ENCODE measurements at places on chromosomes 6 and 20.

DNA sequence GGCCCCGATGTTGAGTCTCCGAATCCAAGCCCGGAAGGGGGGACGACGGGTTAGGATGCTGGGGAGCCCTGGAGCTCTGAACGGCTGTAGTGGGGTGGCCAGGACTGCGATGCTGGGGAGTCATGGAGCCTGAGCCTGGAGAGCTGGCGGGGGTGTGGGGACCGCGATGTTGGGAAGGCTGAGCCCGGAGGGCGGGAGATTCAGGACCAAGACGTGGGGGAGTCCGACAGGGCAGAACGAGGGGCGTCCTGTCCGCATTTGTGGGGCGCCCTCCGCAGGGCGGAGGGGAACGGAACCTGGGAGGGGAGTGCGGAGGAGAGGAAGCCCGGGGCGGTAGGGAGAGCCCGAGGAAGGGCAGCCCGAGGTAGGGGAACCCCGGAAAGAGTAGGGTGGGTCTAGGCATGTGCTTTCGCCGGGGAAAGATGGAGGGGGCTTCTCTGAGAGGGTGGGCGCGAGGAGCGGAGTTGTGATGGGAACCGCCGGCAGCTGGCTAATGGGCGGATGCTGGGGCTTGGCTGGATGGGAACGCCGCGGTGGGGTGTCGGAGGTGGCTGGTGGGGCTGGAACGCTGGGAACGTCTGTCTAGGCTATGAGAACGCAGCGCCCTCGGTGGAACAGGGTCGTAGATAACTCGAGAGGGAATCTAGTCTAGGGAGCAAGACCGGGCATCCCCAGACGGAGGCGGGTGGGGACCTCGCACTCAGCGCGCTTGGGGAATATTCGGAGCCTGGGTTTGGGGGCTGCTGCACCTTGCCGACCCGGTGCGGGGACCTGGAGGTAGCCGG is 684 bp downstream of the PAQR8 start:
- DNase-seq: peak; percentile 52

- DNase-seq: no peak
Measured at GRCh38 chr6:166492092-166492741, 94.3 kb downstream of the RAMACL start.

DNA sequence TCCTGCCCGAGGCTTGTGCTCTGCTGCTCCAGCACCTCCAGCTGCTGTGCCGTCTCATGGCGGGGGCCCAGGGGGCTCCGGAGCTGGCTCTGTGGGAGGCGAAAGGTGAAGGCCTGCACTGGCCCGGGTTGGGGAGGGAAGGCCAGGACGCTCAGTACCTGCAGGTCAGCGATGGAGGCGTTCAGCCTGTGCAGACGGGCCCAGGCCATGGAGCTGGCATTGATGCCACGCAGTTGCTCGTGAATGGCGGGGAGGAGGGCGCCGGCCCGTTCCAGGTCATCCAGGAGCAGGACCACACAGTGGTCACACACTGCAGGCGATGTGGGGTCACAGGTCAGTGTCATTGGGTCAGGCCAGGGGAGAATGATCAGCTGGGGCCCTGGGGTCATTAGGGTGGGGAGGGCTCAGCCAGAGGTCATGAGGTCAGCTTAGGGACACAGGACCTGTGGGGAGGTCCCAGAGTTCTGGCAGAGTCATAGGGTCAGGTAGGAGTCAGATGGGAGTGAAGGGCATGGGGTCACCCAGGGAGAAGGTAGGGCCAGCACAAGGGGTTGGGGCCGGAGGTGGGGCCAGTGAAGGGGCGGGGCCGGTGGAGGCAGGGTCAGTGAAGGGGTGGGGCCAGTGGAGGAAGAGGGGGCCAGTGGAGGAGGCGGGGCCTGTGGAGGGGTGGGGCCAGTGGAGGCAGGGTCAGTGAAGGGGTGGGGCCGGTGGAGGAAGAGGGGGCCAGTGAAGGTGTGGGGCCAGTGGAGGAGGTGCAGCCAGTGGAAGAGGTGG is 18.0 kb downstream of the ADRM1 start:
- no peak for DNase-seq

DNA sequence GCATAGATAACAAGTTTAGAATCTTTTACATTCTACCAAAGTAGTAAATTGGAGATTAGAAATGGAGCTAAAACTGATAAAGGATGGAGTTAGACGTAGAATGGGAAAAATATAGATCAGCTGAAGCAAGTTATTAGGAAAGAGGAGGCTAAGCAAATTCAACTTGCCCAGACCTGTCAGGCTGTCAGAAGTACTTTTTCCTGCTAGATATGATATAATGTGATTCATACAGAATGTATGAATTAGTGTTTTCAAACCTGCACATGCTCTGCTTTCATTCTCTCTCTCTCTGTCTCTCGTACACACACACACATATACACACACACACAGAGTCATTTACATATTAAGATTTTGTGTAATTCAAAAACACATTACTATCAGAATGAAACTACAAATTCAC is 133.2 kb upstream of the HDGFL1 start:
- DNase-seq: no peak

GRCh38 chr20:37471741-37472235 is 49.3 kb upstream of the NNAT start:
- DNase-seq: no peak

DNA sequence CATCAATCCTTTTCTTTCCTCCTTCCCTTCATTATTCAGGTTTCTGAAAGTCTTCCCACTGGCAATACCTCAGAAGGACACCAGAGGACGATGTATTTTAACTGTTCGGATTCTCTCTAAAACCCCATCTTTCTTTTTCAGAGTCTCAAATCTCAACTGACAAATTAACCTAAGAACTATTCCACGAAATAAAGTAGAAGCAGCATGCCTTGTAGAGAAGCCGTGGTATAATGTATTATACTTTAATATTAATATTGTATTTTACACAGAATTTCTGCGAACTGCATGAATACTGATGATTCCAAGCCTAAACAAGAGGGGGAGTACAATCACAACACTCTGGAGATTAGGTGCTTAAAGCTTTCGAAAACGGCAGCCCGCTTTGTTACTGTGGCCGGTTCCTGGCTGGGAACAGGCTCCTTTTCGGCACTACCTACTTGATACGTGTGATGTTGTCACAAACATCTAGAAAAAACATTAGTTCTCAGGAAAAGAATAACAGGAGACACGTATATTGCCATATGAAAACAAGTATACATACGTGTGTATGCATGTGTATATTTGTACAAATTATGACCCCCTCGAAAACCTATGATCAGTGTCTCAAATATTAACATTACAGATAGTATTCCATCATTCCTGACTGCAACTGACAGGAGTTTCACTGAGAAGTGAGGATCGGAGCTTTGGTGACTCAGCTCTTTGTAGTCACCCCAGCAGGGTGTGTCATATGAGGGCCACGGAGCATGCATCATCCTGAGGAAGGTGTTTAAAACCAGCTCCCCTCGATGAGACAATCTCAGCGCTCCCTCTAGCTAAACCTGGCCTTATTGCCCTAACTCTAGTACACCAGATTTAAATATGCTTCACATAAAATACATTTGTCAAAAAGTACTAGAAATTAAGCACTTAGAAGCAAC is 319.7 kb upstream of the TCF21 start:
- DNase-seq: no peak

DNA sequence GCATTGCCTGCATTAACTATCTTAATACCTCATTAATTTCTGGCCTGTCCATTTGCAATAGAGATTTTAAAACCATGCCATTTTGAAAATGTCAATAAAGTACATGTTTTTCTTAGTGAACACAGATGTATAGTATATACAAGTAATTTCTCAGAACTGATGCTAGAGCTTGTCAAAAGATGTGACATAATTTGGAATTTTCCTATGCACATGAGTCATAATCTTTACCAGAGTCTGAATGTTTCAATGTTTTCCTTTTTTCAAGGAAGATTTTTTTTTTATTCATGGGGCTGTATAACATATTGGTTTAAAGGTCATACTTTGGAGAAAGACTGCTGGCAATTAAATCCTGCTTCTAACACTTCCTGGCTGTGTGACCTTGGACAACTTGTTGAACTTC is 1347.5 kb upstream of the ADGRB3 start:
- no peak for DNase-seq
